ENCODE measurements at places on chromosomes 1 and 21.

GRCh38 chr1:115056395-115056798 lies 26.8 kb downstream of the TSHB start:
- DNase-seq = no peak

DNA sequence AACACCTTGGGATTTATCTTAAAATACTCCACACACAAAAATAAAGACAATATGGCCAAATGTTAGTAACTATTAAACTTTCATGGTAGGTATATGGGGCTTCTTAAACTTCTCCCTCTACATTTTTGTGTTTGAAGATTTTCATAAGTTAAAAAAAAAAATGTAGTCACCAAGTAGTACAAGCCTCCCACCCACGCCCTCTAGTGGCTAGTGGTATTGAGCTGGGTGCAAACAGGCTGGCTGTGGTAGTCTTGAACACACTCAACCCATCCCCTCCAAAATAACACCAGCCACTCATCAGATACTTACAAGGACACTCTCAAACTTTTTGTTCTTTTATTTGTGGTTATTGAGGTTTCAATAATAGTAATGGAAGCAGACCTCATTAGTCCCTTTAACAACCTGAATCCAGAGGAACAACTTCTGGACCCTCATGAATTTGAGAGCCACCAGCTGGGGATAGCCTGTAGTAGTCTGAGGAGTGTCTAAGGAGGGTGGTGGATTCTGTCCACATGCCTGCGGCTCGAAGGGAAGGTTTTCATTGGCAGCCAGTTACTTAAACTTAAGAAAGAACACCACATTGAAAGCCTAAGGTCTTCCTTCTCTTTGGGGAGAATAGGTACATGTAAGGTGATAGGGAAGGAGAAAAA lies 15.6 kb downstream of the RD3 start:
- peak; percentile 93 for DNase-seq

DNA sequence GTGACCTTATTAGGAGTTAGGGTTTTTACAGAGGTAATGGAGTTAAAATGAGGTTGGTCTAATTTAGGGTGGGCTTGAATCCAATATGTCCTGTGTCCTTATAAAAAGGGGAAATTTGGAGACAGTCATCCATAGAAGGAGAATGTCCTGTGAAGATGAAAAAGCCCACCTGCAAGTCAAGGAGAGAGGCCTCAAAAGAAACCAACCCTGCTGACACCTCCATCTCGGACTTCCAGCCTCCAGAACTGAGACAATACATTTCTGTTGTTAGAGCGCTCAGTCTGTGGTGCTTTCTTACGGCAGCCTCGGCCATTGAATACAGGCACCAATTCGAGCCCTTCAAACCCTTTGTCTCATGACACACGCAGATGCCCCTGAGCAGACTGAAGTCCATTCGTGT lies 43.8 kb downstream of the ACTA1 start:
- no peak for DNase-seq

DNA sequence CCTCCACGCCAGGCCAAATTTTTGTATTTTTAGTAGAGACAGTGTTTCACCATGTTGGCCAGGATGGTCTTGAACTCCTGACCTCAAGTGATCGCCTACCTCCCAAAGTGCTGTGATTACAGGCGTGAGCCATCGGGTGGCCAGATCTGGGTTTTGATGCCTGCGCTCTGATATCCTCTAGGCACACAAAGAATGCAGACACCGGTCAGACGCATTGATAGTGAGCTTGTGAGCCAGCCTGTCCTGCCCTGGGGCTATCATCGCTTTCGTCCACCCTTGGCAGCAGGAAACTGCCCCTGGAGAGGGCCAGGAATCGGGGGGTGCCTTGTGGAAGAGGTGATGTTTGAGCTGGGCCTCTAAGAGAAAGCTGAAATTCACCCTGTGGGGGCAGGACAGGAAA lies 4.0 kb downstream of the FBLIM1 start:
- DNase-seq = no peak

GRCh38 chr21:38476385-38476784 lies 21.9 kb downstream of the ERG start:
- peak; percentile 97 for DNase-seq

GRCh38 chr1:111249960-111250359 lies 22.4 kb downstream of the CHI3L2 start:
- DNase-seq = no peak

DNA sequence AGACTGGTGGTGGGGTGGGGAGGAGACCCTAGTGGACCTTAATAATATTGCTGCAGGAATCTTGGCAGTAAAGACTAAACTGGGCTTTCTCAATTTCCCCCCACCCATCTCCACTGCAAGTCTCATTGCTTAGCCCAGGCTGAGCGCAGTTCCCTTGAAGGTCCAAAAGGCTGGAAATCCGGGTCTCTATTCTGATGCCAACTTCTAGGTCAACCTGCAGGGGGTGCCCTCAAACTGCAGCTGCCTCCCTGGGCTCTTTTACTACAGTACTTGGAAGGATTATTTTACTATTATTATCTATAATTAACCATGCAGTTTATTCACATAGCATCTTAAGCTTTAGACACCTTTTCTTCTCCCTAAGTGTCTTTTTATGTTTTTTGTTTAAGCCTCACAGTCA lies 85.4 kb upstream of the WARS2 start:
- DNase-seq = no peak

DNA sequence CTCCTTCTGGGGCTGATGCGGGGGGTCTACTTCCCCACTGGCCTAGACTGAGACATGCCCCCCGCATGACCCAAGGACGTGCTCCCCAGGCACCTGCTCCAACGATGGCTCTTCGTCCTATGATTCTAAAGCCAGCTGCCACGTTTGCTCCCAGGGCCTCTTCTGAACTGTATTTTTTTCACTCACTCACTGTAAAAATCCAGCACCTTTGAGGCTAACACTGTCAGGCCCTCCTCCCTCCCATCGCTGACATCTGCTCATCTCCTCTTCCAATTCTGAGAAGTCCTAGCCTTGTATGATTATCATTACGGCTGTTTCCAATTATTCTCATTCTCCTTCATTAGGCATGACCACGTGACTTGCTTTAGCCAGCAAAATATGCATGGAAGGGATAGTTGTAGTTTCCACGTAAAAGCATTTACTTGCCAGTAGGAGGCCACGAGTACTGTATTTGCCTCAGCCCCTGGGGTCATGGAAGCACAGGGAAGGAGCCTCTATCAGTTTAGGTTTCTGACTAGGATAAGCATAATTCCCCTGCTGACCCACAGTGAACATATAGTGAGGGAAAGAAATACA lies 19.1 kb upstream of the EDN2 start:
- DNase-seq = no peak

- DNase-seq = peak; percentile 70
Measured at GRCh38 chr1:230281556-230281955, 144.6 kb downstream of the PGBD5 start.

GRCh38 chr1:27970401-27970800 lies 10.6 kb downstream of the XKR8 start:
- no peak for DNase-seq

DNA sequence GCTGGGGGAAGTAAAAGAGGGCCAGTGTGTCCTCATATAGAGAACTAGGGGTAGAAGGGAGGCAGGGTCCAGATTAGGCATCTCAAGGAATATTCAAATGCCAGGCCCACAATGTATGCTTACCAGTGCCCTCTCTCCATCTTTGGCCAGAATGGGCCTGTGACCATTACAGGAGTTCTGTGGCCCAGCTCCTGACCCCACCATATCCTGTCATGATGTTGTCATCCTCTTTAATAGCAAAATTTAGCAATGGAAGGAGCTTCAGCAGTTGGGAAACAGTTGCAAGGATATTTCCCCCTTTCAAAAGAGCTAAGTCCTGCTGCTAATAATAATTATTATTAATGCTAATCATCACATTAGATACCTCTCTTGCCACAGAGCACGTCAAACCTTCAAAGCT lies 49.3 kb upstream of the JUN start:
- DNase-seq = no peak

All from hematopoietic multipotent progenitor cell treated with erythropoietin and hydrocortisone succinate and interleukin-3 and kit ligand, for 6 days (in vitro differentiated cells).